ENCODE measurements at places on chromosomes 16 and 17.

- DNase-seq, result no peak
These were observed 189.4 kb downstream of the CCT6B start for GRCh38 chr17:34771891-34772290.

- DNase-seq, result no peak
These were observed 45.0 kb downstream of the TEX2 start for GRCh38 chr17:64218066-64218465.

DNA sequence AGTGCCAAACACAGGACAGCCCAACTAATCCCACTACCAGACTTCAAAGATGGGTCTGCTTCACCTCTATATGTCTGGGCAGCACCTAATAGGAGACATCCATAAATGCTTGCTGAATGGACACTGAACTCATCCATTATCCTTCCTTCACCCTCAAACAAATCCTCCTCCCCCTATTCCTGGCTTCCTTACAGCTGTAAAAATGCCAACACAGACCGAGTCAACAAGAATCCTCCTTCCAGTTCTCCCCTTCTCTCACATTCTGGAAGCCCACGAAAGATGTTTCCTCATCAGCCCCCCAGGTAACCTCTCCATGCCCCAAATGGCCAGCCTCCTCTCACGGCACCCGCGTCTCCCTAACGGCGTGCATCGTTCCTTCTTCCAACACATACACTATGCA lies 12.3 kb downstream of the PELP1 start:
- no peak for DNase-seq

DNA sequence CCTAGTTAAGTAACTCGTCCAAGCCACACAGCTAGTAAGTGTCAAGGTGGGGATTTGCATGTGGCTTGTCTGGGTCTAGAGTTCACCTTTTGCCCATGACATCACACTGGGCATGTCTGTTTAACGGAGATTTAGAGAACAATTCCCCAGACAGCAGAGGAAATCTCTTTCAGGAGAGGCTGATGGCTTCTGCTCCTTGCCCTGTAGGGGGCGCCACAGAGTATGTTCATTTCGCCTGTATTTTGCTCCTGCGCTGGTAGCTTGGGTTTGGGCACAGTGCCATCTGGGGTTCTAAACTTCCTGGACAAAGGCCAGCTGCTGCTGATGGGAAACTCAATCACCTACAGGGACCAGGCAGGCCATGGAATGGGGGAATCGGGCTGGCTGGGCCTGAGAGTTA lies 20.4 kb downstream of the OTOA start:
- no peak for DNase-seq

DNA sequence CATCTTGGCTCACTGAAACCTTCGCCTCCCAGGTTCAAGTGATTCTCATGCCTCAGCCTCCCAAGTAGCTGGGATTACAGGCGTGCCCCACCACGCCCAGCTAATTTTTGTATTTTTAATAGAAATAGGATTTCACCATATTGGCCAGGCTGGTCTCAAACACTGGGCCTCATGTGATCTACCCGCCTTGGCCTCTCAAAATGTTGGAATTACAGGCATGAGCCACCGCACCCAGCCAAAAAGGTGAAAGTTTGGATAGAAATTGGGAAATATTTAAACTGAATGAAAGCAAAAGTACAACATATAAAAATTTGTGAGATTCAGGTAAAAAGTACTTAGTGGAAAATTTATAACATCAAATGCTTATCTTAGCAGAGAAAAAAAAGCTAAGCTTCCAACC lies 52.9 kb upstream of the KIFC3 start:
- no peak for DNase-seq

GRCh38 chr17:16512011-16512410 lies 20.0 kb upstream of the LRRC75A start:
- DNase-seq, result no peak

- DNase-seq, result no peak
These were observed 36.8 kb downstream of the TMEM132E start for GRCh38 chr17:34616148-34616547.

DNA sequence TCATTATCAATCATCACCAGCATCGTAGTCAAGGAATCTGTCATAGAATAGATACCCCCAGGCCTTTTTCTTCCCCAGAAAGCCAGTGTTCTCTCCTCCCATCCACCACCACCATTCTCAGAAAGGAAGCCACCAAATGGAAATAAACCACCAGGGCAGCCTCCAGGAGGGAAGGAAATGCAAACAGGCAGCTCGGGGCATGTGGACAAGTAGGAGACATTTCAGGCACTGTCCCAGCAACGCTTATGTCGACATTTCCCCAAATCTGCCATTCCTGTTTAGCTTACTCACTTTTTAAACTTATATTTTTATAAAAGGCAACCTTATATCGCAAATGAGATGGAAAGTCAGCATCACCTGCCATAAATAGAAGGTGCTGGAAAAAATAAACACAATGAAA lies 15.8 kb downstream of the EMP2 start:
- no peak for DNase-seq

GRCh38 chr17:17395246-17395802 lies 81.5 kb upstream of the MED9 start:
- no peak for DNase-seq

DNA sequence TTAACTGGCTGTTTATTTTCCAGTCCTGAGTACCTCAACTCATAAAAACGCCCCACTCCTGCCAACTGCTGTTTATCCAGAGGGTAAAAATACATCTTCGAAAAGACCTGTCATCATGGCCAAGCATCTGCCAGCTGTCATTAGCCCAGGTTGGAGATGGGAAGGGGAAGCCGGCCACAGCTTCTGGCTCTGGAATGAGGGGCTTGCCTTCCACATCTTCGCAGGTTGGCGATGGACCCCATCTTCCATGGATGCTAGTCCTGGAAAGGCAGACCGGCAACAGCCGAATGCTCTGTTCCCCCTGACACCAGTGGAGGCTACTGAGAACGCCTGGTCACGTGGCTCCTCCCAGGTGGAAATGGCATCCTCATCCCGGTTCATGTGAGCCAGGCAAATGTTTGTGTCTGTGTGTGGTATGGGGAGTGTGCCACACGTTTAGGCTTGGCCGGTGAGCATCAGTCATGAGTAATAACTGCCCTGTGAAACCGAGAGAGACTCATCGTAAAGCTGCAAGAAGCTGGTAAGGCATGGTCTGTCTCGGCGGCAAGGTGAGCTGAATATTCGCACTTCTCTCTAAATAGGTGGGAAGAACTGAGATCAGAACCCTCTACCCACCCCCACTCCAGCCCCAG lies 420 bp upstream of the KRTAP17-1 start:
- DNase-seq, result no peak

DNA sequence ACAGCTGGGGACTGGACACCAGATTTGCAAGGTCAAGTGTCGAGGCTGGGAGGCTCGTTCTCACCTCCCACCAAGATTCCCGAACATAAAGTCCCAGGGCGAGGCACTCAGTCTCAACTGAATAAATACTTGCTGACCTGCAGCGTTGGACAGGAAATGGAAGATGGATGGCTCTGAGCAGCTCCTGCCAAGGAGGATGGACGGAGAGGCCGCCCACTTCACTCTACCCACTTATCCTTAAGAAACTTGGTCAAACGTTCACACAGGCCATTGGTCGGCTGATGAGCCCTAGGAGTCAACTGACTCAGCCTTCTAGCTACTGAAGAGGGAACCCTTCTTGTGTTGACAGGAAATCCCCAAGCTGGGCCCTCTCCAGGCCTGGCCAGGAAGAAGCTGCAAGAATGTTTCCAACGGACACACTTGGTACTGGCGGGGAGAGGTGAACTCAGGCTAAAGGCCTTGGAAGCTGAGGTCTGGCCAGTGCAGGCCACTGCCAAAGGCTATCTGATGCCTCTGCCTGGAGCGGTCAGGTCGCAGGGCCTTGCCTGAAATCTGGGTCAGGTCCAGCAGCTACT lies 50.0 kb downstream of the VAC14 start:
- DNase-seq, result no peak

GRCh38 chr17:27489045-27489715 lies 32.9 kb downstream of the KSR1 start:
- no peak for DNase-seq

GRCh38 chr17:29677824-29678223 lies 55.1 kb upstream of the CORO6 start:
- DNase-seq, result no peak

- DNase-seq, result no peak
These were observed 1.2 kb upstream of the DLX4 start for GRCh38 chr17:49967621-49968404.

GRCh38 chr16:87416826-87417527 lies 24.8 kb downstream of the MAP1LC3B start:
- no peak for DNase-seq

DNA sequence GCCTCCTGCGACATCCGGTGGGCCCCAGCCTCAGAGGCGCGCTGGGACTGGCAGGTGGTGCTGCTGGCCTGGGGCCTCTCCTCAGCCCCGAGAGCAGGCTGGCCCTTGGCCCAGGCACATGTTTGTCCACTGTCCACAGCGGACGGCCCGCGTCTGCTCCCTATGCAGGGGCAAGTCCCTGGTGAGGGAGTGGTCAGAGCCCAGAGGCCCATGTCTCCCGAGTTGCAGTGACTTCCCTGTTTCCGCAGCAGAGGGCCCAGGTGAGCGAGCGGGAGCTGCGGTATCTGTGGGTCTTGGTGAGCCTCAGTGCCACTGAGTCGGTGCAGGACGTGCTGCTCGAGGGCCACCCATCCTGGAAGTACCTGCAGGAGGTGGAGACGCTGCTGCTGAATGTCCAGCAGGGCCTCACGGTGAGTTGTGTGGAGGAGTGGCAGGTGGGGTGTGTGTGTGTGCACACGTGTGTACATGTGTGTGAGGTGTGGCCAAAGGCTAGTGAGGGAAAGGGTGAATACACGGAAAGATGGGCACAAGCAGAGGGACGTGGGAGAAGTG lies 10.4 kb downstream of the IL34 start:
- no peak for DNase-seq

GRCh38 chr17:33214996-33215395 lies 78.1 kb downstream of the ASIC2 start:
- DNase-seq, result no peak

GRCh38 chr17:48426019-48426665 lies 3.9 kb downstream of the SKAP1 start:
- no peak for DNase-seq

DNA sequence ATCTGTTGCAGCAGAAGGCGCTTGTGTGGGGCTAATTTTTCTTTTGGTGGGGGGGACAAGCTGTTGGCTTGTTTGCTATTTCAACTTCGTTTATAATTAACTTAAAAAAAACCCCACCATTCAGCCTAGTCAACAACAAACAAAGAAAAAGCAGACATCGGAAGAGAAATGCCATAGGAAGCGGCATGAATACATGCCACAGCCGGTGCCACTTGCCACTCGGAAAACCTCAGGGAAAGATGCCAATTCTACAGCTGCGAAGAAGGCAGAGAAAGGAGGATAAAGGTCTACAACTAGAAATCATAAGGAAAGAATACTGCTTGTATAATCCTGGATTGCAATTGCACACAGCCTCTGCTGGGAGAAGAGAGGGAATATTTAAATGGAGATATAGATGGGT lies 254.4 kb upstream of the PMFBP1 start:
- DNase-seq, result no peak

GRCh38 chr17:51540151-51540550 lies 279.8 kb downstream of the UTP18 start:
- no peak for DNase-seq

GRCh38 chr17:4295686-4296085 lies 31.9 kb upstream of the ANKFY1 start:
- no peak for DNase-seq

DNA sequence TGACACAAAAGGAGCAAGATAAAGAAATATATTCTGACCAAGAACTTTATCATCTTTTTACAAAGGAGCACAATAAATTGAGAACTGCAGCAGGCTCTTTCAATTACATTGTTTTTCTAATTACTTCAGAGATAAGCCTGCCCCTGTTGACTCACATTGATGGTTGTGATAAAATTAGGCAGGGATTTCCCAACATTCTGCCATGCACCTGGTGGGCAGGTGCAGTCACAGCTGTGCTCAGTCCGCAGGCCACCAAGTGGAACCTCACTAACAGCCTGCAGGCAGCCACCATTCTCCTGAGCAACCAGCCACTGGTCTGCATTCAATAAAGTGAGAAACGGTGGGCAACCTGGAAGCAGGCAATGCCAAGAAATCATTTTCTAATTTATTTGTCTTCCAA lies 5.1 kb downstream of the FANCA start:
- DNase-seq, result no peak

- DNase-seq, result no peak
These were observed 105.2 kb downstream of the ABCA8 start for GRCh38 chr17:68849673-68850610.

- no peak for DNase-seq
These were observed 3.4 kb downstream of the SLC38A10 start for GRCh38 chr17:81291662-81292061.

GRCh38 chr16:64364894-64365293 lies 757.0 kb downstream of the CDH11 start:
- no peak for DNase-seq

DNA sequence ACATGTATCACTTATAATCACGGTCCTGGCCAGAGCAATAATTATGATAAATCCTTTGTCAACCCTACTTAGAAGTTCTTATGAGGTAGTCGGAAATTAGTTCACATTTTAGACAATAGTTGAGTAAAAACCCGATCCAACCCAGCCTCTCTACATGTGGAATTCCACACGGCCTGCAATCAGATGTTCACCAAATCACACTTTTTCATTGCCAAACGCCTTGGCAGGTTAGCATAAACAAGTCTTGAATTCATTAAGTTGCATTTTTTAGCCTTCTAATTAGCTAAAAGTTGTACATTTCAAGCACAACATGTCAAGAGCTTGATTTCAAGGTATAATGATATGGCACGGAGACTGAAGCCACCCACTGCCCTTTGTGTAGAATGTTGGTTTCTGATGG lies 65.3 kb downstream of the FOXL1 start:
- no peak for DNase-seq

DNA sequence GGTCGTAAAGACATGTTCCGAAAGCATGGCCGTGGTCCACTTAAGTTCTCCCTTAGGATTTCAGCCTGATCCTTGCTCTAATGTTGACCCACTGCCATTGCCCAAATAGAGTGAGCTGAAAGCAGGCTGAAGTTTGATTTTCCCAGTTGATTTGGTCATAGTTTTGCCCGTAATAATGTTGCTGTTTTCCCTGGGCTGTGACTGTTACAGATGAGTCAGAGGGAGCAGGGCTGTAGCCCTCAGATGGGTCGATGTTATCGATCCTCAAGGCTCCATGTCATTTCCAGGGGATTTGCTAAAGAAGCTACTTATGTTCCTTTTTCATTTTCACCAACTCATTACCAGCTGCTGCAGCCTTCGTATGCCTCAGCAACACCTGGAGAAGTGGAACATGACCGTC lies 169.0 kb upstream of the ZFHX3 start:
- no peak for DNase-seq

All from Panc1 (cell line).